ENCODE measurements at places on chromosomes 2 and 18. TPM values are rescaled to one million over a fixed set of nuclear protein-coding genes. Genes with fewer than 3 reads are reported as not detected.

The ANKRD44 gene
- 35.4 TPM for total RNA-seq

The BIRC6 gene
- 199 TPM for total RNA-seq

The SF3B6 gene
- total RNA-seq = 110 TPM

The C2orf69 gene
- 12.2 TPM for total RNA-seq

The ACMSD gene
- not detected for total RNA-seq

The C2orf80 gene
- total RNA-seq = not detected

The STAMBP gene
- total RNA-seq = 28.5 TPM

The EN1 gene
- total RNA-seq = 0.41 TPM

The TCF4 gene
- 301 TPM for total RNA-seq
